NCI-H1694 (cell line): ENCODE measurements at places on chromosomes 4 and X.

DNA sequence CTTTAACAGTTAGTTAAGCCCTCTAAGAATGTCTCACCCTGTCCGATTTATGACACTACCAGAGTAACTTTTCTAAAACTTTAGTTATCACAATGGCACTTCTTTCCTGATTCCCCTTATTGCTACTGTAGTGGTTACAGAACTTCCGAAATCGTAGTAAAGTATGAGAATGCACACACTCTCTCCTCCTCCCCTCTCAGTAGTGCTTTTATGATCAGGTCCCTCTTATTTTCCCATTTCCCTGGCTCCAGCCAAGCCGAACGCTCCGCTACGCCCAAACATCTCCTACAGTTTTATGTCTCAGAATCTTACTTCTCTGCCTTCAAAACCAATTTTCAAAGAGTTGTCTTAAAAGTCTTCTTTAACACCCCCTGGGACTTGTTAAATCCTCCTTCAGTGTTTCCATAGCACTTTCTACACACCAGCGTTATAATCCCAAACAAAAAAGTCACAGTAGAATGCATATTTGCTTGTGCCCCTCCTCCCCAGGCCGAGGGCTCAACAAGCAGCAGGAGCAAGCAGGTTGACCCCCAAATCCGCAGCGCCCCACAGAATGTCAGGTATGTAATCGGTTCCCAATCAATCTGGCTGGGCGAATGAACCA is 671 bp downstream of the HPF1 start:
- no peak for DNase-seq

- DNase-seq, result no peak
These were observed 87.6 kb upstream of the GABRG1 start for GRCh38 chr4:46211406-46211805.

GRCh38 chr4:41611881-41612871 is 74.2 kb downstream of the LIMCH1 start:
- DNase-seq, result no peak

DNA sequence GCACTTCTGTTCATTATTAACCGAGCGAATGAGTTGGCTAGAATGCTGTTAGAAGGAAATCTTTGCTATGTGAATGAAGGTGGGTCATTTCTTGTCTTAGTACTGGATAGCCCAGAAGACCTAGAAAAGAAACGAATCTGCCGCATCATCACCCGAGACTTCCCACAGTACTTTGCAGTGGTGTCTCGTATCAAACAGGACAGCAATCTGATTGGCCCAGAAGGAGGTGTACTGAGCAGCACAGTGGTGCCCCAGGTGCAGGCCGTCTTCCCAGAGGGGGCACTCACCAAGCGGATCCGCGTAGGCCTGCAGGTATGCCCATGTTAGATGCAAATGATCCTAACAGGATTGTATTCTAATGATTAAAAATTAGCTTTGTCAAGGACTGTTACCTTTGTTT is 286.3 kb downstream of the ANK2 start:
- no peak for DNase-seq

- DNase-seq, result no peak
These were observed 108.3 kb downstream of the AFAP1 start for GRCh38 chr4:7831330-7831729.

GRCh38 chrX:53287493-53288138 is 6.2 kb upstream of the IQSEC2 start:
- peak; percentile 55 for DNase-seq

GRCh38 chrX:9352694-9353411 is 112.0 kb upstream of the TBL1X start:
- DNase-seq, result no peak

DNA sequence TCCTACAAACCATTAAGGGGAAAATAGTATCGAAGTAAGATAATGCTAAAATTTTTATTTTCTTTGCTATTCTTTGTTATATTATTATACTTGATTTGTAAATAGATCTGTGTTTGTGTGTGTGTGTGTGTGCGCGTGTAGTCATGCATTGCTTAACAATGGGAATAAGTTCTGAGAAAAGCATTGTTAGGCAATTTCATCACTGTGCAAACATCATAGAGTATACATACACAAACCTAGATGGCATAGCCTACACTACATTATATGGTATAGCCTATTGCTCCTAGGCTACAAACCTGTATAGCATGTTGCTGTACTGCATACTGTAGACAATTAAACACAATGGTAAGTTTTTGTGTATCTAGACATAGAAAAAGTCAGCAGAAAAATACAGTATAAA is 17.1 kb downstream of the MTTP start:
- DNase-seq, result no peak

DNA sequence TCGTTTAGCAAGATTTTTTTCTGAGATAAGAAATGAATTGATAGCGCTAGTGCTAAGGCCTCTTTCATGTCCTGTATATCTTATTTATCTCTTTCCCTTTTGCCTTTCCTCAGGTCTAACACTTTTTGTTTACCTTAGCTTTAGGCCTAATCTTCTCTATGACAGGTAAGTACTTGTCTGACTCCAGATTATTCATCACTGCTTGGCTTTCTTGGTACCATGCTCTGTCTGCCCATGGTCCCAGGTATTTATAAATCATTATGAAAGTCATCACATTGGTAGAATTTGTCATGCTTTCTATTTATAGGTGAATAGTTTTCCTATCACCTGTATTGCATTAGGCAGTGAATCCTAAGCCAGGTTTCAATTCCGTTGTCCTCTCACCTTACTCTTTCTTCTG is 99.5 kb upstream of the CTSO start:
- no peak for DNase-seq

DNA sequence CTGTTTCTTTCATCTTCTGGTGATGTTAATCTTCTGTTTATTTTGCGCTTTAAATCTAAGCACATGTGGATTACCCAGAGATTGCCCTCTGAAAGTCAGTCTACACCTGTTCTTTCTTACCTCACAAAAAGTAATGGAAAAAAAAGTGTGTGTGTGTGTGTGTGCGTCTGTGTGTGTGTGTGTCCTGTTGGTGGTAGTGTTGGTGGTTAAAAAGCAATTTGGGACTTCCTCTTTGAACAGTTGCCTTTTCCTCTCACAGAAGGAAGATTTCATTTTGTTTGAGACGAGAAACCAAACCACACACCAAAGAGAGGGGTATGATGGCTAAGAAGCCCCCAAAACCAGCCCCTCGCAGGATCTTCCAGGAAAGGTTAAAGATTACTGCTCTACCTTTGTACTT is at the start of gene STAP1:
Gene STAP1 (plus strand): TSS at position 235 of the 400 bp plus-strand sequence. CDS start 83 bp downstream, at position 318.
- DNase-seq, result no peak

- DNase-seq, result no peak
These were observed 51.9 kb downstream of the FAM114A1 start for GRCh38 chr4:38919494-38919893.

GRCh38 chrX:11589641-11590040 is 76.1 kb downstream of the ARHGAP6 start:
- DNase-seq, result no peak

DNA sequence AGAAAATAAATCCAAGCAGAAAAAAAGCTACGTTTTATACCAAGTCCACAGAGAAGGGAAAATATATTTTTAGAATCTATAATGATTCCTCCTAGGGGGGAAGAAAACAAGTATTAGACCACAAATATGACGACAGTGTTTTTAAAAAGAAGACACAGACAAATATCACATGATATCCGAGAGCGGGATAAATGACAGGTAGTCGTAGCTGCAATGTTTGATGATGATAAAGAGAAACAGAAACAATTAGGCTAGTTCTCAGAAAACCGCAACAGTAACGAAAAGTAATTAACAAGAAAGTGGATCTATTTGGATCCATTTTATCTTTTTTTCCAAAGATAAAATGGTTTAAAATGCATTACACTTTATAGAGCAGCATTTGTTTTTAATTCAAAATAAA is 918 bp downstream of the HAUS3 start:
- DNase-seq, result no peak

- no peak for DNase-seq
These were observed 34.6 kb downstream of the NBDY start for GRCh38 chrX:56763556-56764152.

GRCh38 chrX:10085223-10085622 is 71.6 kb upstream of the CLCN4 start:
- no peak for DNase-seq

DNA sequence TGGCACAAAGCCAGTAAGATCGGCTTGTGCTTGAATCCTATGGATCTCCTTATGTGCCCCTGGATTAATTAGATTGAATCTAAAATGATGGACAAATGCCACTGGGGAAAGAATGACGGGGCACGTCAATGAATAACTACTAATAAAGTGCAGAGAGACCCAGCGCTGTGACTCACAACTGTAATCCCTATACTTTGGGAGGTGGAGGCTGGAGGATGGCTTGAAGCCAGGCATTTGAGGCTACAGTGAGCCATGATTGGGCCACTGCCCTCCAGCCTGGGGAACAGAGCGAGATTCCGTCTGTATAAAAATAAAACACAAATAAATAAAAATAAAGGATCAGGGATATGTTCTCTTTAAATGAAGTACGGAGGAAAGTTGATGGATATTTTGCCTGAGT is 179.4 kb downstream of the DCHS2 start:
- no peak for DNase-seq

DNA sequence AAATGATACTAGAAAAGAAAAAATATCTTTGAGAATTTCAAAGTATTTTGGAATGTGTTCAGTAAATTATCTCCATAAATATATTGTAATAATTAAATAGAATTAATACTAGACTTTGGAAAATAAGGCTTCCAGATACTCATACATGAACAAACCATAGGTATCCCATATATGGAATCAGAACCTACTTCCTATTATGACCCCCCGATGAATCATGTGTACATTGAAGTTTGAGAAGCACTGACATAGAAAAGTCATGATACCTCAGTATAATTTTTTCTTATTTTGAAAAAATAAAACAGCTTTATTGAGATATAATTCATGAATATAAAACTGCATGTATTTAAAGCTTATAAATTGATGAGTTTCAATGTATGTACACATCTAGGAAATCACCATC is 27.2 kb upstream of the SMARCA5 start:
- DNase-seq, result no peak

GRCh38 chr4:24853142-24853541 is 57.8 kb downstream of the SOD3 start:
- DNase-seq, result no peak

DNA sequence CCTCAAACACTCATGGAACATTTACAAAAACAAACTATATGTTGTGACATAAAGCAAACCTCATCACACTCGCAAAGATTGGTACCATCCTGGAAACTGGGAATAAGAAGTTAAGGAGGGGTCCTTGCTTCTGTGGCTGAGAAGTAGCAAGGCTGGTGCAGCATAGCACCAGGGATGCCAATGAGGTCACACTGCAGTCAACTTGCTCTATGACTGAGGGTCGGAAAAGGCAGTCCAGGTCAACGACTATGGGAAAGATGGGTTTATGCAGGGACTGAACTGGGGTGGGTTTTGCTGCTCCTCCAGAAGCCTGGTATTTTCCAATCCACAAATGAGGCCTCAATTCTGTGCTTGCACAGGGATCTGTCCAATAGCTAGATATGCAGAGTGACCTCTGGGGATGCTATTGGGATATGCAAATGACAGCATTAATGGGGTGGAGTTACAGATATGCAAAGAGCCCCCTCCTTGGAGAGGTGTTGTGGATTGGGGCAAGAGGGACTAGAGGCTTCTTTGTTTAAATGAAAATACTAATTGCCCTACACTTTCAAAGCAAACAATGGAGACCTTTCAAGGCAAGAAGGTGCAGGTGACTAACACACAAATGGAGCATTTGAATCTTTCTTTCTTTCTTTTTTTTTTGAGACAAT is 7.2 kb upstream of the IL13RA1 start:
- DNase-seq, result no peak

- no peak for DNase-seq
These were observed 50.5 kb downstream of the CXCL1 start for GRCh38 chr4:73919691-73920090.

DNA sequence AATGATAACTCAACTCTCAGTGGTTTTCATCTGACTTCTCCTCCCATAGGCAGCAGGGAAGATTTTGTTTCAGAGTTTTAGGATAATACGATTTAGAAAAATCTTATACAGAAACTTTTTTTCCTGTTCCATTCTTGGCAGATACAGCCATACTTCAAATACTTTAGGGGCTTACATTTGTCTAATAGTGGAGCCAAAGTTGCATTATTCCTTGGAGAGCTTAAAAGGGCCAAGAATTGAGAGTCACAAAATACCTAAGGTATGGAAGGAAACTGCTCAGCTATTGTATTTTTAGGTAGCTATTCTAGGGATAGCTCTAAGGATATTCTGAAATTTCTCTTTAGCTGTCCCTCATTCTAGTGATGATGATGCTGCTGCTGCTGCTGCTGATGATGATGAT is 132.9 kb upstream of the PTCHD1 start:
- no peak for DNase-seq

DNA sequence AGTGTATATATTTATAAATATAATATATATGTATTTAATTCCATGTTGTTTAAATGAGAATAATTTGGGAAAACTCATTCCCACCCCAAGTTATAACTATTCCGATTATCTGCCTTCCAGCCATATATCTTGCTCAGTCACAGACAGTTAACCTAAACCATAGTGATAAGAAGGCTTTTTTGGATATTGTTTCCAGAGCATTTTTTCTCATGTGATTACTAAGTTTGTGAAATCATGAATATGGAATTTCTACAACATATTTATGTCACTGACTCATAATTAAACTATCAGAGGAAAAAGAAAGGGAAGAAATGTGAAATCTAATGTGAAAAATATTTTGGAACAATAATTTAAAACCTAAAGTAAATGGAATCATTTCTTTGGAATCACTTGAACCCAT is 1163.5 kb upstream of the PABPC4L start:
- DNase-seq, result no peak

DNA sequence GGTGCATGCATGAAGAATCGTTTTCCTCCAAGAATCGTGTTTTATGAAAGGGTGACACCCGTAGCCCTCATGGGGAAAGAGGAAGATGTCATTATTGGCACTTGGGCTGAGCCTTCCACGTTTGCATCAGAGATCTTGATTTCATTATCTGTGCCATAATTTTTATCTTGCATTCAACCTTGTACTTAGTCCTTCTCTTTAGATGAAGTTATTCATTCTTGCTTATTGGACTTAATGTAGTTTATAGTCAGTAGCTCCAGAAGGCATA is 66.8 kb downstream of the GAB1 start:
- no peak for DNase-seq

- DNase-seq, result no peak
These were observed 37.7 kb downstream of the ACE2 start for GRCh38 chrX:15563056-15563455.

GRCh38 chrX:50115973-50116372 is 84.8 kb downstream of the AKAP4 start:
- no peak for DNase-seq

GRCh38 chrX:145178268-145178667 is 69.0 kb upstream of the SPANXN1 start:
- no peak for DNase-seq

DNA sequence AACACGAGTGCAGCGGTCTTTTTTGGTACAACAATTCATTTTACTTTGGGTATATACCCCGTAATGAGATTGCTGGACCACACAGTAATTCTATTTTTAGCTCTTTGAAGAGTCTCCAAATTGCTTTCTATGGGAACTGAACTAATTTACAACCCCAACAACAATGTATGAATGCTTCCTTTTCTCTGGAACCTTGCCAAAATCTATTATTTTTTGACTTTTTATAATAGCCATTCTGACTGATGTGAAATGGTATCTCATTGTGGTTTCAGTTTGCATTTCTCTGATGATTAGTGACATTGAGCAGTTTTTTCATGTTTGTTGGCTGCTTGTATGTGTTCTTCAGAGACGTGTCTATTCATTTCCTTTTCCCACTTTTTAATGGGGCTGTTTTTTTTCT is 240.8 kb downstream of the STK32B start:
- DNase-seq, result no peak
